NCI-H187 treated with DMSO at 0.1 percent for 48 hours (cell line): ENCODE measurements at places on chromosomes 1 and 21.

DNA sequence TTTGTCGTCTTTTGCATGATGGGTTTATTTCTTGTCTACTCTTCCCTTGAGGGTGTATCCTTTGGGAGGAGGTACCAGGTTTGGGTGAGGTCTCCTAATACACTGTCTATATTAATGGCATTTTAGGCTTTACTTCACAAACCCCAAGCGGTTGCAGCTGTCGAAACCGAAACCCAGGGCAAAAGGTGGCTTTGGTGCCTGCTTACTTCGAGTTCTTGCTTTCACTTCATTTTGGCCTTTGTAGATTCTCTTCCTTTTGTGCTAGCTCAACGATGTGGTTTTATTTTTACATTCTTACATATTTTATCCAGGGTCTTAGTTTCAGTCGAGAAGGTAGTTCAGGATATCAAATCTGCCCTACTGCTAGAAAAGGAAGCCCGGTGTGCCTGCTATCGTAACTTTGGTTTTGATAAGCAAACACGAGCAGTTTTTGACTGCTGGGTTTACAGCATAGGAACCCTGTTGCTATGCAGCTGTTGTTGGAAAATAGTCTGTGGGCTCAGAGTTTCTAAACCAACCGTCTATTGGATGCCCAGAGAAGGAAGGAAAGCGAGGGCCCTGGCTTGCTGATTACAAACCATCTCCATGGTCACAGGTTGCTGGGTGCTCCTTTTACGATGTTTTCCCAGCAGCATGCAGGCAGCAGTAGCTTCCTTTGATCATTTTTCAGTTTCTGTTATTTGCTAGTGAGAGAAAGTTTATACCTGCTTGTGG is 9.8 kb upstream of the TSPAN2 start:
- no peak for DNase-seq

DNA sequence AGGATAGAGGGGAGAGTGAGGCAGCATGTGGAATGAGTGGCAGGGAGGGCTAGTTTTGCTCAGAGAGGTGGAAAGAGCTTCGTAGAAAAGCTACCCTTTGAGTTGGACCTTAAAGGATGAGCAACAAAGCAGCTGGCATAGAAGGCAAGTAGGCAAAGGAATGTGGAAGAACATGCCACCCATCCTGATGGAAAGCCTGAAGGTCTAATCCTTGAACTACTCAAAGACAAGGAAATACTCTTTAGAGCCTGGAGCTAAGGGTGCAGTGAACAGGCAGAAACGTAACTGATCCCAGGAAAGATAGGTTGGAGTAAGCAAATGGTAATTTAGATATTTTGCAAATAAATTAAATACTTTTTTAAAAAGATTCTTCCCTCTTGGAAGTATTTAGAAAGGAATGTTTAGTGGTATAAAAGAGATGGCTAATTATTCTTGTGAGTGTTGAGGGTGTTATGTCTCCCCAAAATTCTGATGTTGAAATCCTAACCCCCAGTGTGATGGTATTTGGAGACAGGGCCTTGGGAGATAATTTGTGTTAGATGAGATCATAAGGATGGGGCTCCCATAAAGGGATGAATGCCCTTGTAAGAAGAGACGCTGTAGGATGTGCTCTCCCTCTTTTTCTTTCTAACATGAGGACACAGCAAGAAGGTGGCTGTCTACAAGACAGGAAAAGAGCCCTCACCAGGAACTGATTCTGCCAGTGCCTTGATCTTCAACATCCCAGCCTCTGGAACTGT is 308.1 kb upstream of the RUNX1 start:
- no peak for DNase-seq

GRCh38 chr1:18722270-18722669 is 91.6 kb downstream of the PAX7 start:
- DNase-seq = no peak

DNA sequence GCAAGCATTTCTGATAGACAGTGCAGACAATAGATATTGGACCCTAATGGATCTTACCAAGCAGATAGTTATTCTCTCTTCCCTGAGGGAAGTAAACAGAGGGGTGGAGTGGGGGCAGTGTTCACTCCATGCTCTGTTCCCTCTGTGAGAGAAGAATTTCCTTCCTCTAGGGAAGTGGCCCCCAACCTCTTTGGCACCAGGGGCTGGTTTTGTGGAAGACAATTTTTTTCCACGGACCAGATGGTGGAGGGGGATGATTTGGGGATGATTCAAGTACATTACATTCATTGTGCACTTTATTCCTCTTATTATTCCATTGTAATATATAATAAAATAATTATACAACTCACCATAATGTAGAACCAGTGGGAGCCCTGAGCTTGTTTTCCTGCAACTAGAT is 459.9 kb downstream of the ADGRL2 start:
- no peak for DNase-seq

- DNase-seq = peak; percentile 43
Measured at GRCh38 chr1:116243333-116244054, 129.6 kb upstream of the ATP1A1 start.

GRCh38 chr1:71592646-71593274 is 511.9 kb upstream of the ZRANB2 start:
- no peak for DNase-seq

DNA sequence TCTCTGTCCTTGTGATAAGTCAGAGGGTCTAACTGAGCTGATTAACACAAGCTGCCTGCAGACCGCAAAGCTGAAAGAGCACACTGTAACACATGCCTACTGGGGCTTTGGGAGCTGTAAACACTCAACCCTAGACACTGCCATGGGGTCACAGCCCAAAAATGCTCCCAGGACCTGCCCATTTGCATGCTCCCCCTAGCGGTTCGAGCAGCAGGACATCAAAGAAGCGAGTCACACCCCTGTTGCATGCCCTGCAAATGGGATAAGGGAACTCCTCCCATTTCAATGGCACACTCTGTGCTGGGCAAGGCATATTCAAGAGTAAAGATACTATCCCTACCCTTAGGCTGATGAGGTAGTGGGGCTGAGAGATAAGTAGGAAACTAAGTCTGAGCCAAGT is 22.8 kb downstream of the LCE3E start:
- no peak for DNase-seq

GRCh38 chr1:54259546-54260140 is 59.7 kb downstream of the MRPL37 start:
- no peak for DNase-seq

DNA sequence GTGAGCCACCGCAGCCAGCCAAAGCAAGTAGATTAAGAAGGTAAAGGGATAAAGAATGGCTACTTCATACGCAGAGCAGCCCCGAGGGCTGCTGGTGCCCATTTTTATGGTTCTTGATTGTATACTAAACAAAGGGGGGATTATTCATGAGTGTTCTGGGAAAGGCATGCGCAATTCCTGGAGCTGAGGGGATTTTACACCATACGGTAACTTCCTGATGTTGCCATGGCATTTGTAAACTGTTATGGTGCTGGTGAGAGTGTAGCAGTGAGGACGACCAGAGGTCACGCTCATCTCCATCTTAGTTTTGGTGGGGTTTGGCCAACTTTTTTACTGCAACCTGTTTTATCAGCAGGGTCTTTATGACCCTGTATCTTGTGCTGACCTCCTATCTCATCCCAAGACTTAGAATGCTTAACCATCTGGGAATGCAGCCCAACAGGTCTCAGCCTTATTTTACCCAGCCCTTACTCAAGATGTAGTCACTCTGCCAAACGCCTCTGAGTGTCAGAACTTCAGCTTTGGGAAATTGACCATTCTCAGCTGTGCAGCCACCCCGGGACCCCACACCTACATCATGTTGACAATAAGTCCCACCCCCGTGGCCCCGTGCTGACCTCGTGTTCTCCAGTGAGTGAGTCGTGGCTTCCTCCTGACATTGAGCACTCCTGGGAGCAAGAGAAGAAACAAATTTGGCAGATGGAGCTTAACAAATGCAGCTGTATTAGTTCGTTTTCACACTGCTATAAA is 149.4 kb upstream of the COL6A1 start:
- no peak for DNase-seq
